A549 (cell line): ENCODE measurements at places on chromosomes 16 and 17.

GRCh38 chr16:57092786-57093411 lies 516 bp downstream of the CPNE2 start:
- peak; percentile 62 for DNase-seq

GRCh38 chr17:80649672-80650330 lies 105.2 kb downstream of the RPTOR start:
- DNase-seq = peak; percentile 67

GRCh38 chr16:8632675-8633182 lies 11.2 kb downstream of the METTL22 start:
- no peak for DNase-seq

DNA sequence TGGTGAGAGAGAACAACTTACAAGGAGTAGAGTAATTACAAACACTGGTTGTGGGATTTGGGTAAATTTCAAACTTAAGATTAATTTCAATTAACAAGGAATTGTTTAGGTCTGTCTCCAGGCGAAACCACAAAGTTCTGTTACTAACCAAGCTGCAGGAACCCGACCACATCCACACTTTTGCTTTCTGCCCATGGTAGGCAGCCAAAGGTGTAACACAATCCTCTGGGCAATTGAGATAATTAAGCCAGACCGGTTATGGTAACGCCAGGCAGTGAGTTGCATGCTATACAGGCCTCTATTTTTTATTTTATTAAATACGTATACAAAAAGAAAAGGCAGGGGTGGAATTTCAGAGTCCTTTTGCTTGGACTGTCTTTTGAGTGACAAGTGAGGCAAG lies 12.0 kb downstream of the KCNJ2 start:
- no peak for DNase-seq

DNA sequence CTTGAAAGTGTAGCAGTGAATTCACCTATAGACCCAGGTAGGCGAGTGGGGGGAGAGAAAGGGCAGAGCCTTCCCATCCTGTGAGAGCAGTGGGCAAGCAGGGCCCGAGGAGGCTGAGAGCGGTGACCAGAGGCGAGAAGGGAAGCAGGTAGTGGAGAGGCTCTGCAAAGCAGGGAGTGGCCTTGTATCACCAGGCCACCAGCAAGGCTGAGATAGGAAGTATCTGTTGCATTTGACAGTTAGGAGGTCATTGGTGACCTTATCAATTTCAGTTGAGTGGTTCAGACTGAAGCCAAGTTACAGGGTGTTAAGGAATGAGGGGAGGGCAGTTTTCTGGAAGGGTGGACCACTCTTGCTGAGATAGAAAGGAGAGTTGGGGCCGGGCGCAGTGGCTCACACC lies 10.7 kb upstream of the HSD3B7 start:
- no peak for DNase-seq

- DNase-seq = no peak
These were observed 198.6 kb downstream of the AXIN2 start for GRCh38 chr17:65362826-65363225.

DNA sequence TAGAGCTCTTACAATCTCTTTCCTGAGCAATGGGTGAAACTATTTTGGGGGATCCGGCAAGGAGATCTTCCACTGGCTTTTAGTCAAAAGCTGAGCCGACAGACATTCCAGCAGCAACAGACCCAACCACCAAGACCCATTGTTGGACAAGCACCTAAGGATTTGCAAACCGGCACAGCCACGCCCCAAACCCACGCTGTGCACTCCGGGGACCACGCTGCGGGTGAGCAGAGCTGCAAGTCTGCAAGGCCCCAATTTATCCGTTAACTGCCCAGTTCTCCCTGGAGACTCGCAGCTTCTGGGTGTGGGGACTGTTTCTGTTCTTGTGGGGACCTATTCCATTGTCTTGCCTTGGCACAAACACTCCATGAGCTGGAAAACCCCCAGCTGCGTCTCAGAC lies 45.9 kb downstream of the C16orf95 start:
- DNase-seq = no peak

DNA sequence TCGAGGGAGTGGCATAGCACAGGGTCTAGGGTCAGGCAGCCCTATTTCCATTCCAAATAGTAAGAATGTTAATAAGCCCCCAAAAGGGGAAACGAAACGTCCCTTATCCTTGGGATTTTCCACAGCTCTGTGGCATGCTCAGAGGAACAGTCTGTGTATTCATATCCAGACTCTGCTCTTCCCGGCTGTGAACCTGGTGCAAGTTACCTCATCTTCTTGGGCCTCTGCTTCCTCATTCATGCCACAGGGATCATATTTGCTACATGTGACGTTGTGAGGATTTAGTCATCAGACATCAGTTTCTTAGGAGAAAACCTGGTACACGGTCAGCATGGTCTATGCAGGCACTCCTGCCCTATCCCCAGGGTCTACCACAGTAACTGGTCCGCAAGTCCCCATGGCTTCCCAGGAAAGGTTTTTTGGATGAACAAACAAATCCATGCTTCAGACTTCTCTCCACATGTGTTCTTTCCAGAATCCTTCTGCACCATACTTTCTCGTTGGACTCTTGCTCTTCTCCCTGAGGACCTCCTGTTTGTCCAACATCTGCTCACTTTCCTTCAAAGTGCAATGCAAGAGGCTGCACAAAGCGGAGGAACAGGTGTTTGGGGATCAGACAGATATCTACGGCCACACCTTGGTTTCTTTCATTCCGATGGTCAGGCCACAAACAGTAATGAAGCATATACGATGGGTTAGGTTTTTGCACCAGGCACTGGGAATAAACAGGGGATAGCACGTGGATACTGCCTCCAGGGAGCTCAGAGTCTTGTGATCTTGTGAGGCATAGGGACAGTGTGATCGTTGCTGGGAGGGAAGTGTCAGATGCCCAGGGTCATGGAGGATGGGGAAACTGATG lies 17.7 kb downstream of the GLP2R start:
- peak; percentile 79 for DNase-seq

DNA sequence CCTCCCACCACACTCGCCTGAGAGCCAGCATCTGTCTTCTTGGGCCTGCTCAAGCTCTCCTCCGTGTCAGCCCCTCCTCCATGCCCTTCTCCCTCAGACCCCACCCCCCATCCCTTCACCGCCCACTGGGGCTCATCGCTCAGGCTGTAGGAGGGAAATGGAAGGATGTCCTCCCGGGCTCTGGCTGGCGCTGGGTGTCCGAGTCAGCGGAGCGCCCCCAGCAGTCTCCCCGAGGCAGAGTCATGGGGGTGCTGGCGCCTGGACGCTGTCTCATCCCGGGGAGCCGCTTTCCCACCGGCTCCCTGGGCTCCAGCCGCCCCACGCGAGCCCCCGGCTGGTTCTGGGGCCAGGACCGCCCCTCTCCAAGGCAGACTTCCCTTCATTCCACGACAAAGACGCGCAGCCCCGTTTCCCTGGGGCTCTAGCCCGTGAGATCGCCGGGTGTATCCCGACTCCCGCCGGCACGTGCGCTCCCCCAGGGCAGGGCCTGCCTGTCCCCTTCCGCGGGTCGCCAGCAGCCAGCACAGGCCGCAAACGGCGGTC lies 428 bp upstream of the ANTKMT start:
- peak; percentile 72 for DNase-seq

DNA sequence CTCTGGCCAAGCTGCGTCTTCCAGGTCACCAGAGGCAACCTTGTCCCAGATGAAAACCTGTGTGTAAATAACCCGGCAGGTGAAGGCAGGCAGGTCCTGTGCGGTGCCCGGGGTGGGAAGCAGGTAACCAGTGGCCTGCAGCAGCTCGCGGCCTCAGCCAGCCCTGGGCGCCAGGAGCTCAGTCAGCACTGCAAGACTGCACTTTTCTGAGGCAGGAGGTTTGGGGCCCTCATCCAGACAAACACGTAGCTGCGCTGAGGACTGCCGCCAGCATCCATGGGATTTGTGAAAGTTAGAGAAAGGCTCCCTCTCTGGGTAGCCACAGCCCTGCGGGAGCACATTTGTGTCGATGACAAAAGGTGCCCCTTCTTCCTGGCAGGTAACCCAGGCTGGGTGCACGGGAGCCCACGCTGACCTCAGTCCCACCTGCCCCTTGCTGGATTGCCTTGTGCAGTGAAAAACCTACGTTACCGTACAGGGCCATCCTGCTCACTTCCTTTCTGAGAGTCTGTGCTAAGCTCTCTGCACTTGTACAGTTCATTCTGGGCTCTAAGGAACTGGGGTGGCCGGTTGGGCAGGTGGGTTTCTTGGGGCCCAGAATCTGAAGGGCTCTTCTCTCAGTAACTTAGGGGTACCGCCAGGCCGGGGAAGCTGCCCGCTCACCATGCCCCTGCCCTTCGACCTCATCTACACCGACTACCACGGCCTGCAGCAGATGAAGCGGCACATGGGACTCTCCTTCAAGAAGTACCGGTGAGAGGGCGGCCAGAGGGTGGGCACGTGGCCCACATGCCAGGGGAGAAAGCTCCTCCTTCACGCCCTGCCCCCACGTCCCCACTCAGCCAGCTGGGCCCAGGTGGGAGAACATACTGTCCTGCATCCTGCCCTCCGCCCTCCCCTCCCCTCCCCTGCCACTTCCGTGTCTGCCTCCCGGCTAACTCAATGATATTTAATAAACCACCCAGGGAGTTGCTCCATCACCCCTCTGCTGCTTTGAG lies 56.4 kb downstream of the MGAT5B start:
- DNase-seq = peak; percentile 24
